ENCODE measurements at places on chromosomes 3 and 15.

GRCh38 chr15:58545307-58546065 is 113.7 kb downstream of the LIPC start:
- DNase-seq, result no peak

GRCh38 chr3:53579636-53580035 is 85.2 kb downstream of the CACNA1D start:
- DNase-seq, result no peak

DNA sequence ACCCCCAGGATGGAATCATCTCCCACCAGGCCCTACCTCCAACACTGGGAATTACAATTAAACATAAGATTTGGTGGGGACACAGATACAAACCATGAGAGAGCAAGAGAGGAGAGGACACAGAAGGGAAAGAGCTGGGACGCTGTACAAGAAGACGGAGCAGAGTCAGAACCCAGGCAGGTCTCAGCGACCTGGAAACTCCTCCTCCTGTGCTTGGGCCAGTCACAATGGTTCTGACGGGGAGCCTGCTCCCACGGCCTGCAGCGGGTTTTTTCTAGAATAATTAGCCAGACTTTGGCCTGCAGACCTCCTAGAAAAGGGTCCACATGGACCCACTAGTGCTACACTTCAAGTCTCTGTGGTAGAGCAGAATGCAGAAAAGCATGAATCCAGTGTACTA is 5.6 kb downstream of the SLC12A8 start:
- no peak for DNase-seq

GRCh38 chr3:89679686-89680085 is 572.3 kb downstream of the EPHA3 start:
- no peak for DNase-seq

- no peak for DNase-seq
Observed at GRCh38 chr3:42684632-42685362, 540 bp upstream of the KLHL40 start.

- DNase-seq, result no peak
Observed at GRCh38 chr3:22893644-22894325, 309.3 kb upstream of the UBE2E2 start.

DNA sequence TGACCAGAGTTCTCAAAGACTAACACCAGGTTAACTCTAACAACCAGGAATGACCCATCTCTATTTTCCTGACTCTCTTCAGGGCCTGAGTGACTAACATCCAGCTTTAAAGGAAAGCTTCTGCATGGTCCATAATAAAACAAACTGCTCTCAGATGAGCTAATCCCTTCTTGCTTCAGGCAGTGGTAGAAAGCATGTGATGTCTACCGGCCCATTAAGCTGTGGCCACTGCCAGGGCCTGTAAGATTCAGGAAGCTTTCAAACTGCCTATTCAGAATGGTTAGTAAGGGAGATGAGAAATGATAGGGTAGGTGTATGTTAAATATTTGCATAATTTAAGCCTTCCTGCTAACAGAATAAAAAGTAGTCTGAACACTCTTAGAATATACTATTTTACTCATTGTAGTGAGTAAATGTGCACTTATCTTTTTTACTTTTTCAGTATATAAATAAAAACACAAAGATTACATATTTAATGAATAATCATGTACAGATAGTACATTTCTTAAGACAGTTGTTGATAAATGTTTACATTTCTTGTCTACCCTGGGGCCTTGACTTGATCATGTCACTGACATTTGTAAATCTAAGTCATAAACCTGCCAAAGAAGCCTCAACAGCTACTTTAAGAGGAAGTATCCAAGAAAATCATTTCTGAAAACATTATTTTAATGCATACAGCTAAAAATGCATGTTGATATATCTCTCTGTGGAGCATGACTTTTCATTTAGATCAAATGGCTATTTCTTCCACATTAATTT is 222.0 kb downstream of the MCTP2 start:
- no peak for DNase-seq

DNA sequence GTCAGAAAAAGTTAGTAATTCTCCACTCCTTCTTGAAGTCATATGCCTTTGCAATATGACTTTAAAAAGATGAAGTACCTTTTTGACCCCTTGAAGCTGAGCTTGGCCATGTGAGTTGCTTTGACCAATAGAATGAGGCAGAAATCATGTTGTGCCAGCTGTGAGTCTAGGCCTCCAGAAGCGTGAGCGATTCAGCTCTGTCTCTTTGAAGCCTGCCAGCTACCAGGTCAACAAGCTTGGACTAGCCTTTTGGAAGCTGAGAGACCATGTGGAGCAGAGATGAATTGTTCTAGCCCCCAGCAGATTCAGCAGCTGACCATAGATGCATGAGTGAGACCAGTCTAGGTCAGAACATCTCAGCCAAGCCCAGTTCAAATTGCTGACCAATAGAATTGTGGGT is 69.8 kb upstream of the EOMES start:
- no peak for DNase-seq

DNA sequence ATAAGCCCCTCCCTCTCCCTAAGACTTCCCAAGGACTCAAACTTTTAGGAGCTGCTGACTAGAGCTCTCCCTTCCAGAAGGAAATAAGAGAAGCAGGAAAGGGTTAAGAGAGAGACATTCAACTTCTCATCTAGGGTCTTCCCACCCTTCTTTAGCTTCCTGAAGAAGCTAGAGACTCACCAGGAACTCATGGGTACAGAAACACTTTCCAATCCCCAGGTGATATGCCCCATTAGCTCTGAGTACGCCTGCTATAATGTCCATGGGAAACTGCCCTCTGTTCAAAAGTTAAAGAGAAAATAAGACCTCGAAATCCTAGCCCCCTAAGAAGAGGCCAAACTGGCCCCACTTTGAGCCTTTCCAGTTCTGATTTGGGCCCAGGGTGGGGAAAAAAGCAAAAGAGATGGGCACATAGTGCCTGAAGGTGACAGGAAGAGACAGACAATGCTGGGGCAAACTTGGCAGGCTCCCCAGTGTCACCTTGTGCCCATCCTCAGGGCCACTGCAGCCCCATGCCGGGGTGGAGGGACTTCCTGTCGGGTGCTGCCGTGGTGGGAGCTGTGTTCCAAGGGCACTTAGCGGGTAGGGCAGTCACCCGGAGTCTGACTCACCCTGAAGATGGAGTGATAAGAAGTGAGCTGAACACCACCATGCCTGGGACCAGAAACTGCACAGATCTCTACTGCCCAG is 29.5 kb downstream of the CCDC12 start:
- DNase-seq, result no peak

GRCh38 chr15:32685576-32685975 is 32.2 kb upstream of the GREM1 start:
- no peak for DNase-seq

DNA sequence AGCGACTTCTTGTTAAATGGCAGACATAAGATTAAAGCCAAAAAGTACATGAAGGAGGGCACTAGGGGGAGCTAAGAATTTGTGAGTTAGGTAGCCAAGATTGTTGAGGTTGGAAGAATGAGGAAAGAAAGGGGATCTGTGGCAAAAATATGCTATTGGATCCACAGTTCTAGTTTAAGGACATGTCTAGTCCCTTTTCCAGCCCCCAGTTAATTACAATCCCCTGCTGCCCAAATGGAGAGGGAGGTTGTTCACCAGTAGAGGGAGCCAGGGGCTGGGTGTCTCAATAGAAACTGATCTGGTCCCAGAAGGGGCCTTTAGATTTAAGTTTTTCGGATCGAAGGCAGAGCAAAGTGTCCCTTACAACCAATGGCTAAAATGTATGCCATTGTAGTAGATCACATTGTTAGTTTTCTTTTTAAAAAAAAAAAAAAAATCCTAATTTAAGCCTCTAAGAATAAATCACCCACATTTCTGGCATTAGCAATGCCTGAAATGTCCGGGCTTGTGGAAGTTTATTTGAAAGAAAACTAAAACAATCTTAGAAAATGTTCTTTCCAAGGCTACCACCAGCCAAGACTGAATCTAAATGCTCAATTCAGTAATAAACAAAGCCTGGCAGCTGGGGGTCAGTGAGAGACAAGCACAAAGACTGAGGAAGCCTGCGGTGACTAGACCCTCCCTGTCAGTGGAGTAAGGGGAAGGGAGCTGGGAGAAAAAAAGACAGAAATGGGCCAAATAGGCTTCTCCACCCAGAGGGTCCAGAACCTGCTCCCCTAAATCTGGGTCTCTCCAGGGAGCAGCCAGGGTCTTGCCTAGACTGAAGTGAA is 7.1 kb downstream of the COL8A1 start:
- DNase-seq, result peak; percentile 58

- no peak for DNase-seq
Observed at GRCh38 chr3:64977308-64978100, 289.7 kb upstream of the ADAMTS9 start.

GRCh38 chr3:13927295-13927694 is 47.4 kb upstream of the WNT7A start:
- peak; percentile 22 for DNase-seq

DNA sequence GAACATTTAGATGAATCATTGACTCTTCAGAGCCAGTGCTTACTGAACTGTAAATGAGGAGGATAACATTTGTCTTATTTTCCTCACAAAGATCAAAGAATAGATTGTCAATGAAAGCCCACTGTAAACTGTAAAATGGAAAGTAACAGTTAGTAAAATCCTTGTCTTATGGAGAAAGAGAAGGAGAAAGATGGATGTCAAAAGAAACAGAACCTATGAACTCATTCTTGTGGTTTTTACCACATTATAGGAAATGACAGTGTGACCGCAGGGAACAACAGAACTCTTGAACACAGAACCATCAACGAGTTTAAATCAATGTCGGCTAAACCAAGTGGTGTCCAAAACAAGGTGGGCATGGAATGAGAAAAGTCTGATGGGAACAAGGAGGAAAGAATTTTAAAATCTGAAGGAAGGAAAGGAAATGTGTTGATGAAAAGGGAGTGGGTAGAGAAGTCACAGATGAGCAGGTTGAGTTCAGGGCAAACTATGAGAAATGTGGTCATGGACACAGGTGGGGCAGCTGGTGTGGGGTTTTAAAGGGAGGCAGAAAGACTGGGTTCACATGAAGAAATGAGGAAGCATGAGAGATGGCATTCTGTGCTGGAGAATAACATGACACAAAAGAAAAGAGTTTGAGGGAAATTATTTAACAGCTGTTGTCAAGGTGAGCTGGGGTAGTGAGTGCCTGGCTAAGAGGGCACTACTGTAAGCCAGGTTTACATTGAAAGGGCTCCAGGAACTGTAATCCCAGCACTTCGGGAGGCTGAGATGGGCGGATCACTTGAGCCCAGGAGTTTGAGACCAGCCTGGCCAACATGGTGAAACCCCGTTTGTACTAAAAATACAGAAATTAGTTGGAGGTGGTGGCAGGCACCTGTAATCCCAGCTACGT is 42.4 kb upstream of the ETV5 start:
- DNase-seq, result no peak

- no peak for DNase-seq
Observed at GRCh38 chr15:97962263-97962662, 1.8 kb downstream of the ARRDC4 start.

- DNase-seq, result no peak
Observed at GRCh38 chr15:77553257-77553656, 79.5 kb downstream of the LINGO1 start.

DNA sequence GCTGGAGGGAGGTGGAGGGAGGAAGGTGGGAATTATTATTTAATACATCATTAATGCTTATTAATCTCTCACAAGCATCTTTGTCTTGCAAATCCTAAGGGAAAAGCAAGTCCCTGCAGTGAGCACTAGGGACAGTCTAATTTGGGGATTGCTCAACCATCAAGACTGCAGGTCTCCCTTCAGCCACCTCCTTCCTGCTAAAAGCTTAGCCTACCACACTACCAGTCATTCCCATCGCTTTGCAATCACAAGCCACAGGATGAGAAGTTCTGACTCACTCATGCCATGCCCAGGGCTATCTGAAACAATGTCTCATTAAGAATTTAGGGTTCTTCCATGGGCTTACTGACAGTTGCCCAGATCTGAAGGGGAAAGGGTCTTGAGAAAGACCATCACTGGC is 51.0 kb upstream of the EIF1B start:
- no peak for DNase-seq

GRCh38 chr15:63240109-63240508 is 37.3 kb upstream of the APH1B start:
- DNase-seq, result no peak

GRCh38 chr3:168220556-168220955 is 124.8 kb upstream of the GOLIM4 start:
- no peak for DNase-seq

GRCh38 chr3:19202754-19203153 is 54.4 kb downstream of the KCNH8 start:
- DNase-seq, result no peak

DNA sequence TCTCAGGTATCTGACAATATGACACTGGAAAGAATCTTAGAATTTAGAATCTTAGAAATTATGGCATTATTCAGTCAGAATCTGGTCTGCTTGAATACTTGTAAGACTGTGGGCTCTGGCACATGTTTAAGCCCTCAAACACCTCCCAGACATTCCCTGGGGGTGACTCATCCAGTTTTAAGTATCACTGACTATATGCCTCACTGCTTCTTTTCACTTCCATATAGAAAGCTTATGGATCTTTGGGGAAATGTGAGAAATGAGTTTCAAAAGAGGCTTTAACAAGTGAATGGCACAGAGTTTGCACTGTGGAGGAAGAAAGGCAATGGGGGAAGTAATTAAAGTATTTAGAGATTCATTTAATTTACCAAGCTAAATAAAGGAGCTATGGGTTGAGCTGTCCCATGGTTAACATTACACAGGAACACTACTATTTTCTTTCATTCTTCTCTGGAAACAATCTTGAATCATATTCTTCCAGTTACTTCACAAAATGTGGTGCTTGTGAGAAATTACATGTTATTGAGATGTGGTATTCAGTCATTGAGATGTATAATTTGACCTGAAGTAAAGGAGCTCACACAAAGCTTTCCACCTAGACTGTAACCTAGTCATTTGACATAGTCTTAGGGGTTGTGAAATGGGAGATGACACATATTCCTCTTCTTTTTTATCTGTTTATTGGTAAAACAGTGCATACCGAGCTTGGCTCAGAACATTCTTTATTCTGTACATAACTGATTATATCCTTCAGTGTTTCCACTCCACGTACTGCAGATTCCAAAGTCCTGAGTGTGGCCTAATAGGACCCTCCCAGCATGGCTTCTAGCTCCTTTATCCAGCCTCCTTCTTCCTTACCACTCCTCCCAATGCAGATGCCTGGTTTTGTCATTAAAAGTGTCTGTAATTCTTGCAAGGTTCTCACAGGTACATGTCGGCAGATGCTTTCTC is 544.6 kb upstream of the NECTIN3 start:
- no peak for DNase-seq

DNA sequence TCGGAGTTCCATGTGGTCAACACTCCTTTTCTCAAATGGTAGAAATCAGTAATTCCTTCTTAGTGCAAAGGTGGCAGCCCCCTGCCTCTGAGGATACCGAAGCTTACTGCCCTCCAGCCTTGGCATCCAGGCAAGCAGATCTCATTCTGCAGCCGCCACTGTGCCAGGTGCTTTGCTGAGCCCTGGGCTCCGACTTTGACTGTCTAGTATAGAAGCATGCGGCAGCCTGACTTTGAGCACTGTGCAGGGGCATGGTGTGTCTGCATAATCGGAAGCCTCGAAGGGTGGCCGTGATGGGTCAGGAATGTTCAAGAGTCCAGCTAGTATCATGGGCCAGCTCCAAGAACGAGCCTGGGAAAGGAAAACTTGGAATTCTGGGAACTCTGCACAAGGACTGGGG is 39.7 kb downstream of the ABTB1 start:
- no peak for DNase-seq

Measured in WTC11 (cell line).